ENCODE measurements at places on chromosomes 7 and 10. TPM values are rescaled to one million over a fixed set of nuclear protein-coding genes. Genes with fewer than 3 reads are reported as not detected.

Gene PRTFDC1
- 6.5 TPM for total RNA-seq

Gene NXPH1
- not detected for total RNA-seq

Gene NPC1L1
- 0.14 TPM for total RNA-seq

Gene FAM221A
- 4.4 TPM for total RNA-seq

Gene BMI1
- total RNA-seq: 29.6 TPM

Gene SEMA4G
- total RNA-seq: 1.4 TPM

Gene NME8
- total RNA-seq: not detected

Gene PTEN
- total RNA-seq: 62.3 TPM

Gene ZNF503
- total RNA-seq: 8.6 TPM

Gene HOXA3
- 3.1 TPM for total RNA-seq

Gene ZPBP
- not detected for total RNA-seq

Gene UCN3
- total RNA-seq: not detected

Gene C10orf95
- total RNA-seq: 0.18 TPM

Gene OPN1SW
- total RNA-seq: not detected

Gene MOGAT3
- total RNA-seq: not detected

Gene MOSPD3
- 6.7 TPM for total RNA-seq

Gene LLCFC1
- total RNA-seq: not detected

Gene ZNF479
- total RNA-seq: not detected

Gene CDHR3
- 1.6 TPM for total RNA-seq

Gene FBXL13
- total RNA-seq: 0.16 TPM

Gene SNCG
- 22.4 TPM for total RNA-seq

Gene CTTNBP2
- total RNA-seq: 0.72 TPM

Gene BTBD16
- total RNA-seq: not detected

Gene IMMP2L
- 15.9 TPM for total RNA-seq

Gene RBP4
- total RNA-seq: 0.89 TPM

Gene WNT2
- total RNA-seq: not detected

Gene ABCC2
- 0.21 TPM for total RNA-seq

Gene TFR2
- total RNA-seq: not detected

Gene NAT16
- total RNA-seq: not detected

Gene TRPV6
- total RNA-seq: not detected

Gene SEMA3A
- total RNA-seq: 0.32 TPM

Gene SSC4D
- 0.72 TPM for total RNA-seq

Gene ZNF467
- total RNA-seq: 5.1 TPM

Gene ARMC3
- total RNA-seq: not detected

Gene SDK1
- total RNA-seq: 3.2 TPM

Gene BTRC
- 35.0 TPM for total RNA-seq

Gene PHYHIPL
- not detected for total RNA-seq

Gene CYP26A1
- total RNA-seq: not detected

Gene CPN1
- total RNA-seq: not detected

Gene TEX36
- not detected for total RNA-seq

Gene PIK3AP1
- 13.7 TPM for total RNA-seq
